Esophagus muscularis mucosa (tissue), 4 donors: ENCODE measurements at places on chromosomes 1 and 21. TPM values are rescaled to one million over a fixed set of nuclear protein-coding genes. Genes with fewer than 3 reads are reported as not detected.

RSRP1 gene
- total RNA-seq = 33.7 TPM

GJB5 gene
- total RNA-seq = not detected

MCOLN3 gene
- total RNA-seq = 2.1 TPM

S100A7A gene
- total RNA-seq = not detected

CD101 gene
- 0.42 TPM for total RNA-seq

CRP gene
- 0.42 TPM for total RNA-seq

S100A16 gene
- 67.9 TPM for total RNA-seq

GRCh38 chr1:183520379-183520778 lies 48.1 kb downstream of the SMG7 start:
- no peak for DNase-seq

DNA sequence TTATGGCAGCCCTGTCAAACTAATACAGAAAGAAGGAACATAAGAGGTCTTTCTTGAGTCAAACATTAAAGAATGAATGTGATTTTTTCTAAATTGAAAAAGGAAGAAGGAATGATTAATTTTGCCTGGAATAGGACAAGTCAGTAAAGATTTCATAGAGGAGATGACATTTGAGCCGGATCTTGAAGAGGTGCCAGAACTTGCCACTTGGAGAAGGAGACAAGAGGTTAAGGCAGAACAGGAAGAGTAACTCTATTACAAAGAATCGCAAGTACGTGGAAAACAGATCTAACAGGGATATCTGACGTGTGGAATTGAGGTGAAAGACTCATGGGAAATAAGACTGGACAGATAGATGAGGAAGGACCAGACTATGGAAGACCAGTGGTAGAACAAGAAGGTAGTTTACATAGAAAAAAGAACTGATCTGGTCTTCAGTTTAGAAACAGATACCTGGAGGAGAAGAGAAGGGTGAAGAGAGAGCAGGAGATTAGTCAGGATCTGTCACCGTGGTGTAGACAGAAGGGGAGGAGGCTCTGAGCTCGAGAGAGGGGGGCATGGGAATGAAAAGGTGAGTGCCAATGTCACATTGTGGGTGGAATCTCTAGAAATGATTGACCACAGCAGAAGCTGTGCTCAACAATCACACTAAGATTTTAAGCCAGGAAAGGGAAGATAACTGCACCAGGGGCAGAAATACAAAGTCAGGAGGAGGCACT lies 32.5 kb downstream of the RHOU start:
- no peak for DNase-seq

DNA sequence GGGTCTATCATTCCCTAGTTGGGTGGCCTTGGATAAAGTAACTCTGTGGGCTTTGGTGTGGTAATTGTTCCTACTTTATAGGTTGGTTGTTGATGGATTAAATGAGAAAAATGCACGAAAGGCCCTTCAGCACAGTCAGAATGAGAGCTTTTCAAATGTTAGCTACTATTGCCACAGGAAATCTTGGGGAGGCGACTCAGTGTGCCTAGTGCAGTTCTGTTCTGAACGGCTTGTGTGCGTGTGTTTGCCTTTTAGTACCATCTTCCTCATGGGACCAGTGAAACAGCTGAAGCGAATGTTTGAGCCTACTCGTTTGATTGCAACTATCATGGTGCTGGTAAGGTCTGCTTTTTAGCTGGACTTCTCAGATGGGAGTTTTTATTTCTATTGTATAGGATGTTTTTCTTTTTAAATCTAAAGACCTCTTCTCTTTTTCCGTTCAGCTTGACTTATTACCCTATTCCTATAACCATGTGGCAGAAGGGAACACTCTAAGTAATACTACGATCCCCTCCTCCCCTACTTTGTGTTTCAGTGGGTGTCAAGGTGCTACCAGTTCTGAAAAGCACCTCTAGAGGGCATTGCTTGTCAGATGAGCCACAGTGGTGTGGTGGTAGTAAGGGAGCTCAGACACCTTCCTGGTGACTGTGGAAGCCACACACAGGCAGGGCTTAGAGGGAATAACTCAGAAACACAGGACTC lies 9.2 kb downstream of the SFT2D2 start:
- peak; percentile 21 for DNase-seq

DNA sequence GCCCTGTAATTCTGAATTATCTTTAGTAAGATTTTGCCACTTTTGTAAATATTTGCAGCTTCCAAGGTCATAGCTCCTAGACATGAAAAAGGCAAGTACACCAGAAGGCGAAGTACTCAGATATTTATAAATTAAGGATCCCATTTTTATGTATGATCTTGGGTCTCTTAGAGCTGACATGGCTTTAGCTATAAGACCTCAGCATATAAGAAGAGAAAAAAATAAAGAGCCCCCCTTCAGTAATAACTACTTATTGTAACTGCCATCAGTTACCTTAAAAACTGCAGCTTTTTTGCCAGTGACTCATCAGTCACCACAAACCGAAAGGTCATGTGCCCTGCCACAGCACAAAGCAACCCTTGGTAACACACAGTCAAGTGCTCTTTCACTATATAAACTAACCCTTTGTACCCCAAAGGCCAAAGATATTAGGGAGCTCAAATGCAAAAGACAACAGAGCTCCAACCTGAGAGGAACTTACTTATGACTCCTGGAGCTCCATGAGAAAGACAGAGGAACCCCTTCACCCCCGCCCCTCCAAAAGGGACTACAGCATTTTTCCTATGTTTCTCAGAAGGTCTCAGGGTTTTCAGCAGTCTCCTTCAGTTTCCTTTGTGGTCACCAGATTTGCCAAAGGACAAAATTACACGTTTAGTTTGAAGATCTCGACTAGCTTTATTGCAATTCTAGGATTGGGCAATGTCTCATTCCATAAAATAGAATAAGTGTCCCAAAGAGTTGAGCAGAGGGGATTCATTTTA lies 219.8 kb upstream of the DUSP10 start:
- no peak for DNase-seq

- DNase-seq = no peak
Measured at GRCh38 chr1:27542463-27543273, 52.7 kb upstream of the WASF2 start.

DNA sequence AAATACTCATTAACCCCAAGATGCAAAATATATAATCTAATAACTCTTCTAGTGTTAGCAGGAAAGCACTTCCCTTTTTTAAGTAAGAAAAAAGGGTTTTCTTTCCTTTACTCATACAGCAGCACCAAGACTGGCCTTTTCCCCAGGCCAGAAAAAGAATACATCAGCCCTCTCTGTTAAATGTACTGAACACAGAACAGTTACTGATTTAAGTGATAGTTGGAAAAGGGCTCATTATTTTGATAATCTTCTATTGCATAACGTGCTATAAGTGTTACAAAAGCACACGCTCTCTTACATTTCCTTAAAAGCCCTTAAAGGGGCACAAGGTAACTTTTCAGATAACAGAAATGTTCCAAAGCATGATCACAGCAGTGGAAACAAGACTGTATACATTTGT lies 142.9 kb downstream of the TIAM1 start:
- no peak for DNase-seq

DNA sequence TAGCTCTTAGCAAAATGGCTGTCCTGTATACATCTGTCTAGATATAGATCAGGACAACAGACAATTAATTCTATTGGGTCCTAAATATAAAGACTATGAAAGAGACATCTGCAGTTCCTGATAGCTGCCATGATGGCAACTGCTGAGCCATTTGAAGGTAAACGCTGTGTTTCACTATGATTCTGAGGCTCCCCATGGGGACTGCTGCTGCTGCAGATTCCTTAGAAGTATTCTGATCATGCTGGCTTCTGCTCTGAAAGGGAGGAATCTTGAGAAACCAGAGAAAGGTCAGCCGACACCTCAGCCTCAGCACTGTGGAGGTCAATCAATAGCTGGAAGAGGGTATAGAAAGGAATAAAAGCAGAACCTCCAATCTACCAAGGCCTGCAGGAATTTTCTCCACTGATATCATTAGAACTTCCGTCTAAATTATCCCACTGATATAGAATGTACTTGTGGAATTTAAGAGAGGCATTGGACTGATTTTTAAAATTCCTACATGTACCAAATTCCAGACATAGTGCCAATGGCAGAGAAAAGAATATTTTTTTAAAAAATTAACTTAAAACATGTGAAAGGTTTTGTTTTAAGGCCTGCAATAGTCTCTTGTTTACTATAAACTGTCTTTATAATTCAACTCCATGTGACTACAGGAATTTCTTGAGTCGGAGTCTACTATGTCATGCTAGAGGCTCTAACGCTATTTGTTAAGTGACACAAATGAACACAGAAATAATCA lies 53.2 kb downstream of the DDAH1 start:
- DNase-seq = no peak

DNA sequence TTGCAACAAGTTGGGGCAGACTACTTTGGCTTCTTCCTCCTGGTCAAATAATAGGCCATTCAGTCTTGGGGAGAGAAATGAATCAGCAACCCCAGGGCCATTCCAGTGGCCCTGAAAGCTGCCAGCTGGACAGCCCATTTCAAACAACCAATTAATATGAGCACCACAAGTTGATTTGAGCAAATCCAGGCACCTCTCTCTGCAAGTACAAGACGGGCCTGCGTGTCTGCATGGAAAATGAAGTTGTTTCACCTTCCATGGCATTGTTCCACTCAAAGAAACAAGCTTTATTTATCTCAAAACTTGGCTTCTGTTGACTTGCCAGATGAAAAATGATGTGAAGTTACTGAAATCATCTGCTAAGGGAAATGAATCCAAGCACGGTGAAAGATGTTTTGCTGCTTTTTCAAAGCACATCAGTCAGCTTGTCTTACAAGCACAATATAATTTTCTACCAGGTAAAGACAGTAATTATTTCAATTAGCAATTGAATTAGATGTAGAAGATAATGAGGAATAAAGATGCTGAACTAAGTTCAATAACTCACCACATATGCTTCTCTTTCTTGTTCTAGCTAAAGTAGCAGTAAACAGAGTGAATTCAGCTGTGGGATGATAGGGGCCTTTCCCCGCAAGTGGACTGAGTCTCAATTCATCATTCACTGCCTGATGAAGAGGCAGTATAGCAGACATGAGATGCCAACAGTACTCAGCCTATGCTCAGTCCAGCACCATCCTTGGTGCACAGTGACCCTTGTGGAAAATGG lies 95.2 kb upstream of the SSX2IP start:
- DNase-seq = no peak

DNA sequence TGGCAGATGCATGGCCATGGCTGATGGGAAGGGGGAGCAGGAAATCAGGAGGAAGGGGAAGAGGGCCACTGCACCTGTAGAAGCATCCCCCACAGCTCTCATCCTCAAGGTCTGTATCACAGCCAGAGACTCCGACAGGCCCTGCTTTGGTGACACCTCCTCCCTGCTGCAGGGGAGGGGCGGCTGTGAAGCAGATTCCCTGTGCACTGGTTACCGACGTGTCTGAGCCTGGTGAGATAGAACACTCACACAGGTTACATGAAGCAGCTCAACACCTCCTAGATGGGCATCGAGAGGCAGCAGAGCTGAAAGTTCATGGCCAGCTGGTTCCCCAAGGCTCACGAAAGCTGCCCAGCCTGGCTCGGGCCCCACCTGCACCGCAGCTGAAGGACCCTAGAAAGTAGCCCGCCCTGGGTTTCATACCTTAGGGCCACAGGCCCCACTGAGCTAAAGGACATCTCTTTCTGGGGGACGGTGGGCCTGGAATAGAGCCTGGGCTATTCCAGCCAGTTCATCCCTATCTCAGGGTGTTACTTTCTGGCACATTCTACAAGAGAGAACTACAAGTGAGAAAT lies 30.2 kb upstream of the AJAP1 start:
- DNase-seq = no peak

DNA sequence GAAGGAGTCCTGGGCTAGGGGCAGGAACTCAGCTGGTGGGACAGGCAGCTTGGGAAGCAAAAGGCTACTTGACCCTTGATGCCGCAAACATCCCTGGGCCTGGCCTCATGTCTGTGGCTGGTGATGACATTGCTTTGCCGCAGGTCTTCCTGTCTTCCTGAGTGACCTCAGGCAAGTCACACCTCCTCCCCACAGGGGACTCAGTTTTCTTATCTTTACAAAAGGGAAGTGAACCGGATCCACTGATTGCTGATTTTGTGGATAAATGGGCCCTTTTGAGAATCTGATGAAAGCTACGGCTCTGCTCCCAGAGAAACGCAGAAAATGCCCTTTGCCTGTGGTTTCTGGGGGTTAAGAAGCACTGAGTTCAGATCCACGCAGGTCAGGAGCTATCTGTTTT lies 20.7 kb downstream of the PLOD1 start:
- DNase-seq = no peak

DNA sequence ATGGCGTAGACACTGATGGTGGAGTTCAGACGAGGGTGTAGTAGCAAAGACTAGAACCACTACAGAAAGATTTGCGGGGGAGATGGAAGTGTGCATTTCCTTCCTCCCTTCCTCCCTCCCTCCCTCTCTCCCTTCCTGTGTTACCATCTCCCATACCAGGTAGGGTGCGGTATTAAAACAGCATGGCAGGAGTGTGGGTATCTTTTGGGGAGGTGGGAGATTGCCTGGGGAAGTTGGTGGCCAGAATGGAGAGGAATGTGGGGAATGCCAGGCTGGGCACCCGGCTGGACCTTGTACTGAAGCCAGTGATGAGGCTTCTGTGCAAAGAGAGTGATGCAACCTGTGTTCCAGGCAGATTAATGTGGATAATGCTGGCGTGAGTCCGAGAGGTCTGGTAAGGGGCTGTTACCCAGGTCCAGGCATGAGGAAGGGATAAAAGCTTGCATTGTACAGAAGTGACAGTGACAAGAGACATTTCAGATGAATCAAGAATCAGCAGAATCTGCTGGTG lies 30.3 kb upstream of the PPP2R5A start:
- DNase-seq = peak; percentile 19

DNA sequence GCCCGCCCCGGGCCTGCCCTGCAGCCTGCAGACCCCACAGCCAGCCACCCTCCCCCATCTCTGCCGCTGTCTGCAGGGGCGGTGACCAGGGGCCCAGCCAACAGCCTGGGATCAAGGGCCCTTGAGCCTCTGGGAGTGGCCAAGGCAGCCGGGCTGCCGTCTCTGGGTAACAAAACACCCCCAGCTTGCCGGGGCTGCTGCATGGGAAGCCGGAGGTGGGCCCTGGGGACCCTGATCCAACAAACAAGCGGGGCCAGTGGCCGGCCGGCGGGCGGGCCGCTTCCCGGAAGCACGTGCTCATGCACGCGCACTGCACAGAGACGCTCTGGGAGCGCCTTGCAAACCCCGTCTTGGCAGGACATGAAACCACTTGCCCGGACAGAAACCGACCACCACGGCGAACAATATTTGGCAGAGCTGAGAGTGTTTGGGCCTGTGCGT lies 13.2 kb downstream of the MEGF6 start:
- no peak for DNase-seq
